Stimulated activated CD8-positive, alpha-beta memory T cell treated with anti-CD3 and anti-CD28 coated beads, Interleukin-4, amount 100 ng/mL, for 1 hour (primary cell): ENCODE measurements at places on chromosomes 16 and 17.
A peak's percentile ranks its signal among the peaks of the same experiment; 100 is the strongest.

GRCh38 chr17:42474276-42474675 lies 15.6 kb downstream of the ATP6V0A1 start:
- no peak for DNase-seq

DNA sequence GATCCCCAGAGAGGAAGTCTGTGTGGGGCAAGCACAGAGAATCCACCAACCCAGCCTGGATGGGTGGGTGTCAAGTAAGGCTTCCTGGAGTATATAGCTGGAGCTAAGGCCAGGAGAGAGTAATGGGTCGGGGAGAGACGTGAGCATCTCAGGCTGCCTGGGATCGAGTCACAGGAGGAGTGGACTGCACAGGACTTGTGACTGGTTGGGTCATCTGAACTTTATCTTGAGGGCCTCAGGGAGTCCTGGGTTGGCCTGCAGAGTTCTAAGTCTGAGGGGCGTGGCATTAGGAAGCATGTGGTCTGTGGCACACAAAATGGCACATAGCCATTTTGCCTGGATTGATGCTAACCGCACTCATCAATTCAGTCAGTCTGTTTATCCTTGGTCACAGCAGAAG lies 1.5 kb downstream of the PLA2G15 start:
- DNase-seq, result no peak

DNA sequence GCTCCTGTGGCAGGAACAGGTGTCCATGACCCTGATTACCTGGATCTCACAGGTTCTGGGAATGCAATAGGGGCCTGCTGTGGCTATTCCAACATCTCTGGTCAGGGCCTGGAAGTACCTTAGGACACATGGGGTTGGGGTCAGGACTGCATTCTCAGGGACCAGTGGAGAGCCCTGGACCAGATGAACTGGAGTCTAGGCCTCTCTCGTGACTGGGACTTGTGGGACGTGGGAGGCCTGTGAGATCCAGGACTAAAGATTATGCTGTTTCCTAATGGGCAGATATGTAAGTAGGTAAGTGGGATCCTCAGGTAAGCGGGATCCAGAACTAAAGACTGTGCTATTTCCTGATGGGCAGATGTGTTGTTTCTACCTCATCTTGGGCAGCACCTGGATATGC lies 16.2 kb upstream of the CD300A start:
- no peak for DNase-seq

- no peak for DNase-seq
Measured at GRCh38 chr16:4673387-4674046, 19.8 kb upstream of the NUDT16L1 start.

DNA sequence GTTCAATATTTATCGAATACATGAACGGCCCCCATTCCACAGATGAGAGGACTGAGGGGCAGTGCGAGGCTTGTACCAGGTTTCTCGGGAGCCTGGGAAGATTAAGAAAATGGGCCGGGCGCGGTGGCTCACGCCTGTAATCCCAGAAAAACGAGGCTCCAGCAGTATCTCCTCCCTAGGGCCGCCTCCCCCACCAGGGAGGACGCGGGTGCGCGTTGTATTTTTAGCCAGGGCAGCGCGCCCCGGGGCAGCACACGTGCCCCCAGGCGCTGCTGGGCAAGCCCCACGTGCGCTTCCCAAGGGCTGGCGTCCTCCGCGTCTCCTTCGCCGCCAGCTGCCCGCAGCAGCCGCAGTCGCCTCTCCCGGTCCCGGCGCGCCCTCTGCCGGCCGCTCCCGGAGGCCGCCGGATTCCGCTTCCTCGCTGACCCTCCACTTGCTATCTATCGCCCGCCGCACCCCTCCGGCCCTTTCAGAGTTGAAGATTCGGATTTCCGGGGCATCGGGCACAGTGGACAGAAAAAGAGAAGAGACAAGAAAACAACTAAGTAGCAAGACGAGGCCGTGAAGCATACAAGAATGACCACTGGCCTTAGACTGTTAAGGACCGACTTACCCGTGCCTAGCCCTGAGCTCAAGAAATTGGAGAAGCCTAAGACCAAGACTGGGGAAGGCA lies 1.9 kb upstream of the YBX2 start:
- no peak for DNase-seq

DNA sequence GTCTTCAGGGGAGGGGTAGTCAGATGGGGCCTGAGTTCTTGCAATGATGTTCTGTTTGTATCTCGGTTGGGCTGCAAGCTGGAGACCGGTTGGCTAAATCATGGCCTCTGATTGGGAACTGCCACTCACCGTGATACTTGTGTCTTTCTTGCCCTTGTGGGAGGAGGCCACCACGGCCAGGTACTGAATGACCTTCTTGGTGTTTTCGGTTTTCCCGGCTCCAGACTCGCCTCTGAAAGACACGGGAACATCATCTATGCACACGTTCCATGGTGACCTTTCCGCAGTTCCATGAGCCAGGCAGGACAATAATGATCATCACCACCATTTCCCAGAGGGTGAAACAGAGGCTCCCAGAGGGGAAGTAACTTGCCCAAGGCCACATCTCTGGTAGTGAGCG lies 70.3 kb downstream of the MYH11 start:
- no peak for DNase-seq

DNA sequence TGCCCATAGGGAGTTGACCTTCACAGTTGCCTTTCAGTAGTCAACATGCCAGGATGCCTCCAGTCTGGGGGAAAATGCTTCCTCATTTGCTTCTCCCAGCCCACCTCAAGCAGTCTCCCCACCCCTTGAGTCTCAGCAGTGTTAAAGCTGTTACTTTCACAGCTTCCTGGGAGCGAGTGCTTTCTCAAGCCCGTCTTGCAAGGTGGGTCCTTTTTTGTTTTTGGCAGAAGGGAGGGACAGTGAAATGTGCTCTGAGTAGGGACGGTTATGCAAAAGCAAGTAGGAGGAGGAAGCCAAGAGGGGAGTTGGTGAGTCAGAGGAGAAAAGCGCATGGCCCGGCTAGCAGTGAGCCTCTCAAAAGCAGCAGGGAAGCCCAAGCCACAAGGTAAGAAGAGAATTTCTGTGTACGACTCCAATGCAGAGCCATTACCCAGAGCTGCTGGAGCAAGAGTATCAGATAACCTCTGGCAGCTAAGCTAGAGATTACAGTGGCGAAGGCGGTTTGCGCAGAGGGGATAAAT lies at the start of gene CHST4:
TSS of gene CHST4 (plus strand) at position 316 of the 521 bp plus-strand sequence. CDS start 10,252 bp downstream, outside the sequence.
- no peak for DNase-seq

DNA sequence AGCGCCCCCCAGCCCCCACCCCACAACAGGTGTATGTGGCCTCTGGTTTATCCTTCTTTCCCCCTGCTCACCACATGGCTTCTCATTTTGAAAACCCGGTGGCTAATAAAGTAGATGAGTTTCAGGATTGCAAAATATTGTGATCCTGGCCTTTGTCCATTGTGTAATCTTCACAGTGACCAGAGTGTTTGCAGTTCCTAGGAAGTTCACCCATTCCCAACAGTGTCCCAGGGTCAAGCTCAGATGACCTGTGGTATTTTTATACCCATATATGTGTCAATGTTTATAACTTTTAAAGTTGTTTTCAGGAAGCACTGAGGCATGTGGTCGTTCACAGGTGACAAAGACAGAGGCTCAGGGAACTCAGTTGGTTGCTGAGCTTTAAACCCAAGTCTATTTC lies 721.9 kb downstream of the WWOX start:
- DNase-seq, result no peak

DNA sequence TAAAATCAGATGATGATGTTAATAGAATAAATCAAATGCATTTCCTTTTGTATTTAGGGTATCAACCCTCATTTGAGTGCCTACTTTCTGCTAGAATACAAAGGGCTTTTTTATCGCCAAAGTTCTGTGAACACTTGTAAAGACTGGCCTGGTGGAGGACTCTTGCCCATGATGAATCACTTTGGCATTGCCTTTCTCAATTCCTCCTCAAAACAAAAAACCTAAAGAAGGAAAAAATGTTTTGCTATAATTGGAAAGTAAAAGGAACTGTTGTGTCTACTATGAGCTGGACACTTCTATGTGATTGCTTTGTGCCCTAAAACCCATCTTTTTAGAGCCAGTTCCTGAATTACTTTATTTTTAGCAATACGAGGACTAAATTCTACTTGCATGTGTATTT lies 13.0 kb upstream of the DHRS11 start:
- DNase-seq, result no peak

DNA sequence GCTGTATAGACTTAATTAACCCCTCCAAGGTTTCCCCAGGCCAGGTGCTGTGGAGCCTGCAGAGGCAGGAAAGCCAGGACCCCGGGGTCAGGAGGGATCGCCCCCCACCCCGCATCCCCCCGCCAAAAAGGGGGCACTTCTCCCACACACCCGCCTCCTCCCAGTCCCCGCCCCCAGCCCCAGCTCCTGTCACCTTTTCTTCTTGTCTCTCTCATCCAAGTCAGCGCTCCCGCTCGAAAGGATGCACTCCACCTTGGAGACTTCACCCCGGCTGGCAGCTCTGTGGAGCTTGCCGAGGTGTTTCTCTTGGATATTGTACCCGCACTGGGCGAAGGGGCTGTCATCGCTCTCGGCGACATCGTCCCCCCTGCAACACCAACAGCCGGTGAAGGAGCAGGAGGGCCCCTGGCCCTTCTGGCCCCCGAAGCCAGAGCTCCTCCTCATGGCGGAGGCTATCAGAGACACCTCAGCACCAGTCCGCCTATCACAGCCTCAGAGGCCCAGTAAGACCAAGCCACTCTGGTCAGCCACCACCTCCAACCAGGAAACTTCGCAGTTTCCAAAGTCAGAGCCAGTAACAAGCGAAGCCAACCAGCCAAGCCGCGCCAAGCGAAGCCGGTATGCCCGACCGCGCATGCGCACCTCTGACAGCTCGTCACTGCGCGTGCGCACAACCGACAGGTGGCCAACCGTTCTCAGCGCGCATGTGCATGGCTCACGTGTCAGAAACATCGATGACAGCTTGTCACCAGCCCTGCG lies 52.5 kb downstream of the SHCBP1 start:
- DNase-seq, result no peak

DNA sequence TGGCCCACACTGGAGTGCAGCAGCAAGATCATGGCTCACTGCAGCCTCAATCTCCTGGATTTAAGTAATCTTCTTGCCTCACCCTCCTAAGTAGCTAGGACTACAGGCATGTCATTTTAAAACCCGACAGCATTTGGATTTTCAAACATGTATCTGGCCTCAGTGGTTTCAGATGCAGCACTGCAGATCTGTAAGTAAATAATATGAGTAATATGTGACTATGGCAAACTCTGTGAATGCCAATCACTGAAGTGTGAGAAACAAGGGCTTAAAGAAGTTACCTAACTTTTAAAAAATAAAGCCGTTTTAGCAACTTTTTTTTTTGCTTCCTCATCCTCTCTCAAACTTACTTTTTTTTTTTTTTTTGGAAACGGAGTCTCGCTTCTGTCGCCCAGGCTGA lies 11.9 kb downstream of the CEP20 start:
- no peak for DNase-seq

- no peak for DNase-seq
Measured at GRCh38 chr16:2460391-2460713, 443 bp downstream of the TEDC2 start.

- DNase-seq, result no peak
Measured at GRCh38 chr16:11479916-11480315, 106.8 kb downstream of the LITAF start.

- no peak for DNase-seq
Measured at GRCh38 chr17:50556803-50557202, 3.7 kb upstream of the CACNA1G start.

GRCh38 chr16:15954814-15955151 lies 5.4 kb downstream of the ABCC1 start:
- DNase-seq, result no peak

DNA sequence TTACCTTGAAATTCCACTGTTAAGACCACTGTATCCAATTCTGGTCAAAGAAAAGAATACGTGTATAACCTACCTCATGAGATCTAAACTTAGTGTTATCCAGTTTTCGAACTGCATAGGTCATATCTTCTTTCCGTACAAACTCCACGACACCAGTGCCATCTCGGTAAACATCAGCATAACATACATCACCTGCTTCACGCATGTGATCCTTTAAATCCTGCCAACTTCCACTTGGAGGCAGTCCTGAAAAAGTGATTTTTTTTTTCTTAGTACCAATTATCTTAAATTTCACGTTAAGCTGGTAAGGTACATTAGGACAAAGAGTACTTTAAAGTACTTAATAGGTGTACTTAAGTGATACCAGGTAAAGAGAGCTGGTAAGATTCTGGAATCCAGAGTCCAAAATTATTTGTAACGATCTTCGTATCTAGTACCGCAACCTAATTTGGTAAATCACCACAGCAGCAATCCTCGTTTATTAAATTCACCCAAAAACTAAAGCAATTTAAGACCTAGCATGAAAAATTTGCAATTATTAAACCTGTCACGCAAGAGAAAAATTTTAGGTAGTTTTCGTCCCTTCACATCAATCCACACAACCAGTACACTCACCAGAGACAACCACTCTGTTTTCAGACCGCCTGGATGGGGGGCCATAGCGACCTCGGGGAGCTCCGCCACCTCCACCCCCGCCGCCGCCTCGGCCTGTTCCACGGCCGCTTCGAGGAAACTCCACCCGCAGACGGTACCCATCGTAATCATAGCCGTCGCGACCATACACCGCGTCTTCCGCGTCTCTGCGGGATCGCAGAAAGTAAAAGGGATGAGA lies 1.1 kb downstream of the SRSF1 start:
- DNase-seq, result no peak

GRCh38 chr17:17391668-17392370 lies 85.0 kb upstream of the MED9 start:
- DNase-seq, result peak; percentile 27

DNA sequence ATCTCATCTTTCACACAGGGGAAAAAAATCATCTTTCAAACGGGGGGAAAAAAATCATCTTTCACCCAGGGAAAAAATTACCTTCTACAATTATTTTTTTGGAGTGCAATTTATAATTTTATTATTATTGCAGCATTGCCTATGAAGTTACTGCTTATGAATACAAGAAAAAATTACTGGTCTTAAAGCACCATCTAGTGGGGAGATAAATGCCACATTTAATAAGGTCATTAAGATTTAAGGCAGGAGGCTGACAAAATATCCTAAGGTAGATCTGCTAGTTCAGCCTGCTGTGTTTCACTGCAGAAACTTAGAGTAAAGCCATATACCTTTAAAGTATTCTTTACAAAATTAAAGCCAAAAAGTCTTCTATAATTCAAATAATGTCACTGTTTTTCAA lies 13.7 kb downstream of the SHCBP1 start:
- no peak for DNase-seq

DNA sequence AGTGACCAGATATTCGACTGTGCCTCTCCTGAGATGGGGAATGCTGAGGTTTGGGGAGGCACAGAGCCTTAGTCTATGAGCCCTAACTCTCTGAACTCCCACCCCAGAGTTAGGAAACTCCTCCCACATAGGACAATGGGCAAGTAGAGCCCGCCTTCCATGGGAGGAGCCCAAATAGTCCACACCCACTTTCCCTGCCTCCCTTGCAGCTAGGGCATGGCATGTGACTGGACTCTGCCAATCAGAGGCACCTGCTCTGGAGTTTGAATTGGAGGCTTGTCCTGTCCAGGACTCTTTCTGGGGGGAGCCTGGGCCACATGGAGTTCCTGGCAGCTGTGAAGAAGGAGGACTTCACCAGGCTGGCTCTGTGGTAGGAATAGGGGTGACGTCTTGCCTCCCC lies 48.4 kb downstream of the SOCS1 start:
- no peak for DNase-seq

- no peak for DNase-seq
Measured at GRCh38 chr16:86363836-86364618, 146.3 kb upstream of the FOXF1 start.
